ENCODE measurements at places on chromosomes 16 and 17. TPM values are rescaled to one million over a fixed set of nuclear protein-coding genes. Genes with fewer than 3 reads are reported as not detected.

Gene DOC2B
- 2.7 TPM for total RNA-seq

Gene ANKRD40CL
- not detected for total RNA-seq

Gene STXBP4
- total RNA-seq, result 5.2 TPM

Gene WFIKKN2
- 0.32 TPM for total RNA-seq

Gene C1QTNF1
- 685 TPM for total RNA-seq

Gene CDRT15
- not detected for total RNA-seq

Gene SLC16A5
- 15.1 TPM for total RNA-seq

Gene CDH3
- total RNA-seq, result not detected

DNA sequence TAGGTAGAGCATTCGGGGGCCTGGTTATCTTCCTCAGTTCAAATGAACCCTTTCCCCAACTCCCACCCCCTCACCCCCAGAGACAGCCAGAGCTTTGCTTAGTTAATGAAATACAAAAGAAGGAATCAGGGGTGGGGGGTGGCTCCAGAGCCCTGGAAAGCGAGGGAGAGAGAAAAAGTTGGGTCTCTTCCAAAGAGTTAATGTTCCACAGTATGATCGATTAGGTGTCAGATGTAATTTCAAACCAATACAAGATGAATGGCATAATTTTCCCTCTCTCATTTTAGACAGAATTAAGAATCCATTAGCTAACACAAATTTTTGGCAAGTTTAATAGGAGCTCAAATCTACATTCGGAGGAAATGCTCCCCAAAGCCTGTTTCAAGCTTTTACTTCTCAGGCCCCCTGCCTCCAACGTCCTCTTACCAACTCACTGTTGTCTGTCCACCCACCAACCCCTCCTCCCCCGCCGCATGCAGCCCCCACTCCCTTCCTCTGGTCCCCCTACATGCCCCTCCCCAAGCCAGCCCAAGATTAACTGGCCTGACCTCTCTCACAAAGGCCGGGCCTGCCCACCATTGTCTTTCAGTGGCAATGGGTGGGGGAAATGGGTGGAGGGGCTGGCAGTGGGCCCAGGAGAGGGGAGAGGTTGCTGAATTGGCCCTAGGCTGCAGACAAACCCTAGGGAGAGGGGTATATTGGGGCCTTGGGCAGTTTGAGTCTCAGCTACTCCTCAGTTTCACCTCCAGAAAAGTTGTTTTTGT, 28.2 kb downstream of the NEUROD2 start:
- DNase-seq, result peak; percentile 75

- no peak for DNase-seq
Measured at GRCh38 chr16:75038036-75038858, 39.4 kb downstream of the ZNRF1 start.

DNA sequence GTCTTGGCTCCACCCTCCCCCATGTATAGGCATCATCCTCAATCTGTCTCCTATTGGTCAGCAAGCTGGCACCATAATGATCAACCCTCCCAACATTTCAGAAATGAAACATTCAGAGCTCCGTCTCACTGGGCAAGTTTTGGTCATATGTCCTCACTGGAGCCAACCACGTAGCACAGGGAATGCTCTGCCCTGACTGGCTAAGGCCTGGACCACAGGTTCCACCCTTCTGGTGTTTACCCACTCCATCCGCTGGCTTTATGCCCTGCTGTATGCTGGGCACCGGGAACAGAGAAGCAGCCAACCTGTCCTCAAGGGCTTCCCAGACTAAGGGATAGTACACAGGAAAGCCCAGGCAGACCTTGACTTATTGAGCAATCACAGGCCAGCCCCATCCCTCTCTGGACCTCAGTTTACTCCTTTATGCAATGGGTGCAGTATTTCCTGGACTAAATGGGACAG, 20.5 kb downstream of the MYO15A start:
- DNase-seq, result no peak

GRCh38 chr17:35612924-35613521, 25.9 kb downstream of the AP2B1 start:
- peak; percentile 20 for DNase-seq

- DNase-seq, result no peak
Measured at GRCh38 chr17:49018748-49019147, 21.6 kb downstream of the IGF2BP1 start.

GRCh38 chr16:70713342-70713741, 27.5 kb upstream of the MTSS2 start:
- no peak for DNase-seq

DNA sequence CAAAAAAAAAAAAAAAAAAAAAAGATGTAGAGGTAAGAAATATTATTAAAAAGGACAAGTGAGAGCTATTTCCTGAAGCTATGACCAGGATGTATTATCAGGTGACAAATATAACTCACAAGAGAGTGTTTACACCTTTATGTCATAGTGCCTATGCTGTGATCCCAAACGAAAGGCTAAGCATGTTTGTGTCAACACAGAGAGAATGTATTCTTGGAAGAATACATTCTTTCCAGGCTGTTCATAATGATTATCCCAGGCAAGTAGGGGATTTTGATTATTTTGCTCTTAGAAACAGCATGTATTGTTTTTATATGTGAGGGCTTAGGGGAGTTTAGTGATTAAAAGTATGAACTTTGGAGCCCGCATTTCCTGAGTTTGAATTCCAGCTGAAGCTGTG, 175.0 kb downstream of the SPECC1 start:
- DNase-seq, result no peak

DNA sequence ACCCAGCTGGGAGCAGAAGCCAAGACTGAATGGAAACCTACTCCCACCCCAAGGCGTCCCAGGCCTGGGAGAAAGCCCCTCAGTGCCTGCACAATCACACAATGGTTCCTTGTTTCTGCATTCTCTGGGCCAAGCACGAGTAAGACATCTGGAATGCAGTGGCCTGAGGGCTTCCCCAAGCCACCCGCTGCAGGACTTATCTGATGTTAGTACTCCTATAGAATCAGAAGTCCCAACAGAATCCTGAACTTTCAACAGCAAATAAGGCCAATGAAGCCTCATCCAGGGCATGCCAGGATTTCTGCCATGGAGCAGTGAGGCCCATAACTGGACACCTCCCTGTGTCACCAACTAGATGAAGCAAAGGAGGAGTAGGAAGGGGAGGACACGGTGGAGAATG, 28.6 kb downstream of the MYO18A start:
- no peak for DNase-seq

- no peak for DNase-seq
Measured at GRCh38 chr17:27846042-27846655, 45.8 kb upstream of the NOS2 start.

DNA sequence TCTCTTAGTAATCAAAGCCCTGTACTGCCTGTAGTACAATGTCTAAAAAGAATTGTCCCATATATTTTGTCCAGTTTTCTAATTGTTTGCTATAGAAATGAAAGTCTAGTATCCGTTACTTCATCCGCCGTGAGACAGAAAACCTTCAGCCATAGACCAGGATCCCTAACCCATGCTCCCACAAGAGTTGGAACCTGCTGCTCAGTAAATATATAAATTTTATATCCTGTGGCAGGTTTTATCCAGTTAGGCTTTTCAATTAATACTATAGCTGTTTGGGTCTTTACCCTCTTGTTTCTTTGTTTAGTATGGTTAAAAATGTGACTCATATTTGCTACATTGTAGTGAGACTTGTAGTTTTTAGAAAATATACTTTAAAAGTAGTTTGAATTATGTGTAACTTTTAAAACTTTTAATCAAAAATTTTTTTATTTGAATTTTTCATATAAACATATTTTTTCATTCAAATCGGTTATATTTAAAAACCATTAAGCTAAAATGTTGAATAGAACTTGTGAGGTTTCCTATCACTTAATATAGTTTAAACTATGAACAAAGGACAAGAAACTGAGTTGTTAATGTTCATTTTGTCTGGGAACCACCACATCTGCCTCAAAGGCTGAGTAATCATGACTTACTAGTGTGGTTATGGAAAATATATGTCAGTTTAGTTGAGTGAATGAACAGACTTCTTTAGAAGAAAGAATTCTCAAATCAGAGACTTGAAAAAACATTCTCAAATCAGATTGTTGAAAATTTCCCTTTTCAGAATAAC, 54.8 kb downstream of the VMP1 start:
- no peak for DNase-seq

GRCh38 chr16:6112700-6113099, 1015.1 kb upstream of the EEF2KMT start:
- no peak for DNase-seq

DNA sequence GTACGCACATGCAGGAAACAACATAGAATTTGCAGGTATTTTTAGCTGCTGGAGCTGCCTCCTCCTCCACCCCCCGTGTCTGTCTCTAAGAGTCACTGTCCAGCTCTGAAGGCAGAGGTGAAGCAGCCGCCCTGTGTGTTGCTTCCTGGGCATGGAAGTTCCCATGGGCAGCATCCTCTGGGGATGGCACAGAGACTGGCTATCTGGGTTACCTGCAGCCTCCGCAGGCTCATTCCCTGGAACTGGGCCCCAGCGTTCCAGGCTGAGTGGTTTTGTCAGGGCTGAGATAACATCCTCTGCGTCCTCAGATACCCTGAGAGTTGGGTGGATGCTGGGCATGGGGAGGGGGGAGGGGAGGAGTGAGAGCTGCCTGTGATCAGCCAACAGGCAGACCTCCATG, 41.5 kb upstream of the MRTFB start:
- peak; percentile 22 for DNase-seq

- no peak for DNase-seq
Measured at GRCh38 chr17:79983456-79983855, 52.2 kb downstream of the TBC1D16 start.

GRCh38 chr17:70872103-70872502, 702.8 kb downstream of the KCNJ2 start:
- DNase-seq, result no peak

GRCh38 chr17:7440113-7440833, 961 bp downstream of the FGF11 start:
- peak; percentile 67 for DNase-seq

GRCh38 chr16:8673611-8674412, 605 bp upstream of the ABAT start:
- no peak for DNase-seq

GRCh38 chr17:41687828-41688640, 651 bp upstream of the EIF1 start:
- DNase-seq, result peak; percentile 42

- DNase-seq, result no peak
Measured at GRCh38 chr16:50696126-50696525, 2.7 kb downstream of the NOD2 start.

DNA sequence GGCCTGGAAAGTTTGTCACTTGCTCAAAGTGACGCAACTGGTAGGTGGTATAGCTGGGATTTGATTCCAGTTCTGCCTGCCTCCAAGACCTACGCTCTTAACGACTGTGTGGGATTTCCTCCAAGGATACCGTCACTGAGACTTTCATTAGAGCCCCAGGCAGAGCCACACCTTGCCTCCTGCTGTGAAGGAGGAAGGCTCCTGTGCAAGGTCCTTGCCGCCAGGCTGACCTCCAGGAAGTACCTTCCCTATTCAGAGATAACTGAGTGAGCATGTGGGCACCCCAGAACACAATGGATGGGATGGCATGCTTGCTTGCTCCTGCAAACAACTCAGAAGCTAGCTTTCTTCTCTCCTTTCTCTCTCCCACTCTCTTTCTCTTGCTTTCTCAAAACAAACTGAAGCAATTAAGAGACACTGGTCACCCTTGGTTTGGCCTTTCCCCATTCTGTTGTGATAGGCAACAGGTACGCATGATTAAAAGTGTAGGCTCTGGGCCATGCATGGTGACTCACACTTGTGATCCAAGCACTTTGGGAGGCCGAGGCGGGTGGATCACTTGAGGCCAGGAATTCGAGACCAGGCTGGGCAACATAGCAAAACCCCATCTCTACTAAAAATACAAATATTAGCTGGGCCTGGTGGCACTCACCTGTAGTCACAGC, 30.7 kb downstream of the CACNG3 start:
- DNase-seq, result no peak

GRCh38 chr17:20072692-20072992, 63.5 kb downstream of the SPECC1 start:
- no peak for DNase-seq
